OCI-M1 (cell line): ENCODE measurements at places on chromosomes 7 and 10.

DNA sequence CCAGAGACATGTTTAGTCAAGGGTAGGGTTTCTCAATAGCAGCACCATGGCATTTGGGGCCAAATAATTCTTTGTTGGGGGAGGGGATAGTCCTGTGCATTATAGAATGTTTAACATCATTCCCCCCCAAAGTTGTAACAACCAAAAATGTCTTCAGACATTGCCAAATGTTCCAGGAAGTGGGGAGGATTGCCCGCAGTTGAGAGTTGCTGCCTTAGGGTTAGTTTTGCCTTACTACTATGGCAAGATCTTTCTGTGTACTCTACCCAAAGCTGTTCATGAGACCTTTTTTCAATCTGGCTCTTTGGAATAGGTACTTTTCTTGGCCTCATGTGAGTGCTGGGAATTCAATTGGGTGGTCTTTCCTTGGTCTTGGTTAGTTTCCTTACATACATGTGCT, 34.1 kb downstream of the SAMD8 start:
- no peak for DNase-seq

- DNase-seq: no peak
Measured at GRCh38 chr10:23974746-23975272, 234.1 kb upstream of the KIAA1217 start.

DNA sequence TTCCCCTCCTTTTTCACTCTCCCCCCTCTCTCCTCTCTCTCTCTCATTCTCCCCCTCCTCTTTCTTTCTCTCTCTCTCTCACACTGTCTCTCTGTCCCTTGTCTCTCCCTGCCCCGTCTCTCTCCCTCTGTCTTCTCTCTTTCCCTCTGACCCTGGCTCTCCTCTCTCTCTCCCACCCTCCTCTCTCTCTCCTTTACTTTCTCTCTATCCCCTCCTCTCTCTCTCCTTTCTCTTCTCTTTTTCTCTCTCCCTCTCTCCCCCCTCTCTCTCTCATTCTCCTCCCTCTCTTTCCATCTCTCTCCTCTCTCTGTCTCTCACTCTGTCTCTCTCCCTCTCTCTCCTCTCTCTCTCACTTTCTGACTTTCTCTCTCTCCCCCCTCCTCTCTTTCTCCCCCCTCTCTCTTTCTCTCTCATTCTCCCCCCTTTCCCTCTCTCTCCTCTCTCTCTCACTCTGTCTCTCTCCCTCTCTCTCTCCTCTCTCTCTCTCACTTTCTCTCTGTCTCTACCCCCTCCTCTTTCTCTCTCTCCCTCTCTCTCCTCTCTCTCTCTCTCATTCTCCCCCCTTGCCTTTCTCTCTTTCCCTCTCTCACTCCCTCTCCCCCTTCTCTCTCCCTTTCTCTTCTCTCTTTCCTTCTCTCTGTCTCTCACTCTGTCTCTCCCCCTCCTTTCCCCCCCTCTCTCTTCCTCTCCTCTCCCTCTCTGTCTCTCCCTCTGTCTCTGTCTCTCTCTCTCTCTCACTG, 18.9 kb upstream of the VPS37D start:
- DNase-seq: no peak

DNA sequence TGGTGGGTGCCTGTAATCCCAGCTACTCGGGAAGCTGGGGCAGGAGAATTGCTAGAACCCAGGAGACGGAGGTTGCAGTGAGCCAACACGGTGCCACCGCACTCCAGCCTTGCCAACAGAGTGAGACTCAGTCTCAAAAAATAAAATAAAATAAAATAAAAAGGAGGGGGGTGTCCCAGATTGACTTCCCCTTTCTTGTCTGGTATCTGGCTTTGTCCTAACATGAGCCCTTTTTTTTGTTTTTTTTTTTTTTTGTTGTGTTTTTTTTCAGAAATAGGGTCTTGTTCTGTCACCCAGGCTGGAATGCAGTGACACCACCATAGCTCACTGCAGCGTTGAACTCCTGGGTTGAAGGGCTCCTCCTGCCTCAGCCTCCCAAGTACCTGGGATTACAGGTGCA, 4.7 kb downstream of the CASP2 start:
- no peak for DNase-seq

- DNase-seq: no peak
Measured at GRCh38 chr10:101614663-101615524, 26.8 kb downstream of the DPCD start.

DNA sequence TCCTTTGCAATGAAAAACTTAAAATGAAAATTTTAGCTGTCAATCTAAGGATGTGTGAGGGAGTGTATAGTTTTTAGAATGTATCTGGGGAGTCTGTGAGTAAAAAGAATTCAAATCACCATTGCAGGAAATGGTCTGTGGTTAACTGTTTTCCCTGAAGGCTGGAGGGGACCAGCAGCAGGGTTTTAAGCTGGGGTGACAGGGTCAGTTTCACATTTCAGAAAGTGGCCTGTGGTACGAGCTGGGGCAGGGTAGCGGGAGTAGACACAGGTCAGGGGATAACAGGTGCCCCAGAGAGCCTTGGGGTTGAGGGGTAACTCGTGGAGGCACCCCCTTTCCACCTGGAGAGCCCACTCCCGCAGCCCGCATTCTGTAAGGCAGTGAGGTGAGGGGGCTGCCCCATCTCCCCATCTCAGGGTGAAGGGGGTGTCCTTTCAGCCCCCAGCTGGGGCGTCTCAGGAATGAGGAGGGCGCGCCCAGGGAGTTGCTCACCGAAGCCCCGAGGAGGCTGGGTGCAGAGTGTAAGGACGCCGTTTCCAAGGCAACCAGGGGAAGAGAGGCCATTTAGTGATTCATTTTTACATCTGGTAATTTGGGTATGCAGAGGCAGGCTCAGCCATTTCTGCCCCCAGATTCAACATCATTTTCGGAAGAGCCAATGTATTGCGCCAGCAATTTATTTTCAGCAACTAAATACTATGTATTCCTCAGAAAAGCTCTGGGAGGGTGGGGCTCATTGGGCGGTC, 168.9 kb downstream of the SLIT1 start:
- DNase-seq: no peak

GRCh38 chr10:123796736-123797135, 94.9 kb downstream of the CPXM2 start:
- no peak for DNase-seq

DNA sequence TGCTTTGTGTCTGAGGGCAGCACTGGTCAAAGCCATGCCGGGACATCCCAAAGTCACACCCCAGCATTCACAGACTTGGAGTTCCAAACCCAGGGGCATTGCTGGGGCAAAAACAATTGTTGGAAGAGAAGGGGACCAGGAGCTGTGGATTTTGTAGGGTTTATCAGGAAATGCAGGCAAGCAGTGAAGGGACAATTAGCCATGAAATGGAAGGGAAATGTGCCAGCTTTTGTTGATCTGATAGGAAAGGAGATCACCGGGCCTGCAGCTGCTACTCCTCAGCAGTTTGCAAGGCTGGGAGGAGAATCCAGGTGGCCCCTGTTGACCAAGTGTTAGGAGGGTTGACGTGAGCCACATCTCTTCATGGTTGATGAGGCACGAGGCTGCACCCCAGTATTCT, 2.5 kb upstream of the BRI3 start:
- DNase-seq: no peak

DNA sequence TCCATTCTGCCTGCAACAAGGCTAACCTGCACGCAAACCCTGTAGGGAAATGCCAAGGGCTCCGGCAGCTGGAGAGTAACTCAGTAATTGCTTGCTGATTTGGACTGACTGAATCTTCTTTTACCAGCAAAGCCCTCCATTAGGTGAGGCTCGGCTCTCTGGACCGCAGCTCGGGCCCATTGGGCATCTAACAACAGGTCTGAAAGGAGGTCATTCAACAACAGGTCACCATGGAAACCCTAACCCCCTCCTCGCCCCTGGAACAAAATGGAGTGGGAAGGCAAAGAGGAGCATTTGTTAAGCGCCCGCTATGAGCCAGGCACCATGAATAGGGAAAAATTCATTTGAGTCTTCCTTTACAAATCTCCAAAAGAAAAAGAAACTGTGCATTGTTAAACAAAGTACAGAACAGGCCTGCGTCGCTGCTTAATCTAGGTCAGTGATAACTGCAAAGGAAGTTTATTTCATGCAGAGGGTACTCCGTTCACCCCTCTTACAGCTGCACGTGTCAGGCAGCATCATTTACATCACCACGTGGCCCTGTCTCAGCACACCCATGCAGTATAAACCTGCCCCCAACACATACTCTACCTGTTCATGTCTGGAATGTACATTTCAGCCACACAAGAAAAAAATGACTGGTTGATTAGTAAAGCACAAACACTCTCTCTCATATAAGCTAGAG, 248.8 kb upstream of the NEBL start:
- no peak for DNase-seq

DNA sequence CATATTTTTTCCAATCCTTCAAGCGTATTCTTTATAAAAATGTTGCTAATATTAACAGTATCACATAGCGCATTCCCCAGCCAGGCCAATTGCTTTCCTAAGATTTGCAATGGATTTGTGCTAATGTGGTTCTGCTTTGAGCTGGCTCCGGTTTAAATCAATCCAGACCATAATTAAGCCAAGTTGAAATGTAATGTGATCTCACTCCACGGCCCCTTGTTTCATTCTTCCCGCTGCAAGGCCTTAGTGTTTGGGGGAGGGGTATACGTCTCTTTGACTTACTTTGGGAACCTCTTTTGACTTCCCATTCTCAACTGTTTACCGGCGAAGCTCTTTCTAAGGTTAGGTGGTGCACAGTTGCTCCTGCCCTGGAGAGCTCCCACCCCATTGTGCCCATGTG, 86.4 kb downstream of the PRPF18 start:
- no peak for DNase-seq

DNA sequence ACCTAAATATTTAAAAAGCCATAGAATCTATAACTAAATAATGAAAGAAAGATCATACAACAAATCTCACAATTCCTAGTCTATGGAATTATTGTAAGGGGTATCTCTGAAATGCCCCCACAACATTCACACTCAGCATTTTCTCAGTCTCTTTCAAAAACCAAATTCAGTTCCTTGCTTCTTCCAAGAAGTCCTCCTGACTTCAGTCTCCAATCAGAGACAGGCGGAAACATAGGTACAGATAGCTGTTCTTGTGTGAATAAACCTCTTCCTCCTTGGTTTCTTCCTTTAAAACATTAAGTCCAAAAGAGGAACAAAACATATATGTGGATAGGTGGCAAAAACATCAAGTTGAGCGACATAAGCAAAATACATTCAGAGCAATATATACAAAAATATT, 13.9 kb upstream of the FBXW4 start:
- peak; percentile 71 for DNase-seq

DNA sequence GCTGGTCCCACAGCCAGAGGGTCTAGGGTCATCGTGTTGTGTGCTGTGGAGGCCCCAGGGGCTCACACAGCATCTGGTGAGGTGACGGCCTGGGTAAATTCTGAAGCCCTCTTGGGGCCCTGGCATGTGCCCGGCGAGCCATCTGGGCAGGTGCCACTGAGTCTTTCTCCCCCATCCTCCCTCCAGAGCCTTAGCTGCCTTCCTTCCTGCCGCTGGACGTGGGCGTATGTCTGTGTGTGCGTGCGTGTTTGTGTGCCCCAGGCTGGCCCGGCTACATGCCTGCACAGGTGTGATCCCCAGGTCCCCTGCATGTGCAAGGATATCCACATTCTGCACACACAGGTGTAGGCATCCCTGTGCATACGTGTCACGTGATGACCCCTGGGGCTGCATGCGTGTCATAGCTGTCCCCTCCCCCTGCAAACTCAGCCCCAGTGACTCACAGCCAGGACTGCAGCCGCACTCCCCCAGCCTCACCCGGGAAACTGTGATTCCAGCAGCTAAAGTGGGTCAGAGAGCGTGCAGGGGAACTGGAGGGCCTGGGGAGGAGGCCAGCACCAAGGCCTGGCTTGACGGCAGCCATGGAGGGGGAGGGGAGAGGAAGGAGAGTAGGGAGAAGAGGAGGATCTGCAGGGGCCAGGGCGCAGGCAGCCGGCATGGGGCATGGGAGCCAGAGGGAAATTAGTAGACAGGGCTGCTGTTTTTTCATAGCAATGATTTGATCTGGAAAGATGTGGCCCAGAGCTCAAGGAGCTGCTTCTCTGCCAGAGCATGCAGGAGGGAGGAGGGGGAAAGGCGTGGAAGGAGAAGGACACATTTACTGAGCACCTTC, 46.4 kb downstream of the ELFN1 start:
- peak; percentile 0 for DNase-seq

- no peak for DNase-seq
Measured at GRCh38 chr10:29495366-29495765, 139.4 kb downstream of the SVIL start.

- DNase-seq: no peak
Measured at GRCh38 chr10:1114719-1115606, 58.8 kb downstream of the WDR37 start.

DNA sequence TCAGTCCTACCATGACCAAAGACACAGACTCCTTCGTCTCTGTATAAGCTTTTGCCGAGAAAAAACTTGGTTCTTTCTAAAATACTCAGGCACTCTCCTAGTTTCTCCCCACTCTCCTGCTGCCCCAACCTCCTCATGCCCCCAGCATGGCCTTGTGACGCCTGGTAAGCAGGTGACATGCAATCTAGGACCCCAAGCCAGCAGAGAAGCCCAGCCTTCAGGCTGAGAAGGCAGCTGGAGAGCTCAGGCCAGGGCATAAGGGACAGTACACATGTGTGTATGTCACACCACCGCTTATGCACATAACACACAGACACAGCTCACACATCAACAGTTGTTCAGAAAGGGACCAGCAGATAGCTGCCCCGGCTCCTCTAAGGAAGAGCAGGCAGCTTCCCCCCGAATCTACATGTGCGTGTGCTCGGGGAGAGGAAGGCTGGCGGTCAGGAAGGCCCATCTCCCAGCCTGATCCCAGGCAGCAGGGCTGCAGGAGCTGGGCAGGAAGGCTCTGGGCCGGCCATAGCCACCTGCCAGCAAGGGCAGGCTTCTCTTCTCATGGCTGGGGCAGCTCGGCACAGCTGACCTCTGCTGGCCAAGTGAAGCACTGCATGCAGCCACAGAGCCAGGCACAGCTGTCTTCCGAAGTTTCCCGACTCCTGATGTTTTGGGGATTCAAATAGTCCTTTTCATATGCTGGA, 8.5 kb downstream of the DDX56 start:
- peak; percentile 59 for DNase-seq

DNA sequence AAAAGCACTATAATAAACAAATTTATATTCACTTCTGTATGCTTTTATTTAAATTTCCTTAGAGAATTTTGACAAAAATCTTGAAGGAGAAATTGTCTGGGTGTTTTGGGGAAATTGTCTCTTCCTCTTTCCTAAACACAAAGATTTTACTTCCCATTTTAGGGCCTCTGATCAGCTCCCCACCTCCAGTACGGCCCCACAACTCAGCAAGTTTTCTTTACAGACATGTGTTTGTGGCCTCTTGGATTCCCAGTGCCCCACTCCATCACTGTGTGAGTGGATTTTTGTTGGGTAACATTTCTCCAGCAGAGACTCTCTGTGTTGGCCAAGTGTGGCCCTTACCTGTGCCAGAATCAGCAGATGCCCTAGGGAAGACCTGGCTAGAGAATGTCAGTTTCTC, 182.8 kb upstream of the CDC14C start:
- no peak for DNase-seq

- no peak for DNase-seq
Measured at GRCh38 chr7:70306173-70306572, 707.9 kb downstream of the AUTS2 start.

DNA sequence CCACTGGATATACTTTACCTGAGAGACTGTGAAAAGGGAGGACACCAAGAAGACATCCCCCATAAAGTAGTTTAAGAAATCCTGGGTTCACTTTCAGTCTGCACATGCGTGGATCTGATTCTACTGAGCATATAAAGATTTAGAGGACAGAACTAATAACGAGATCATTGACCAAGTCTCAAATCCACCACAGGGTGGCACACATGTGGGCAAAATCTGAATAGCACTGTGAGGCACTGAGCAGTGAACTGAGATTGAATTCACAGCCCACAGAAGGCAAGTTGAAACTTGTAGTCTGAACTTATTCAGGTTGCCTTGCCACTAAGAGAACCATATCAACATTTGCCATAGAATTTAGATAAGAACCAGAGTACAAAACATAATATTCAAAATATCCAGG, 818.6 kb downstream of the GRID1 start:
- DNase-seq: peak; percentile 61
